ENCODE measurements at places on chromosomes 16 and 17.

DNA sequence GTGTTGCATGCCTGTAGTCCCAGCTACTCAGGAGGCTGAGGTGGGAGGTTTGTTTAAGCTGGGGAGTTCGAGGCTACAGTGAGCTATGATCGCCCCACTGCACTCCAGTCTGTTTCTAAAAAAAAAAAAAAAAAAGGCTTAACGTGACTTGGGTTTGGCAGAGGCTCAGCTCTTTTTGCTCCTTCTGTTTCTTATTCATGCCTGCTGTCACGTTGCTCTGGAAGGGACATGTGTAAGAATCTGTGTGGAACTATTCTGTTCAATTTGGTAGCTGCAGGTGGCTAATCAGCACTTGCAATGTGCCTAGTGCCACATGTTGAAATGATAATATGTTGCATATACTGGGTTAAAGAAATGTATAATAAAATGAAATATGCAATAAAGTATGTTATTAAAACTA lies 20.9 kb upstream of the SYT17 start:
- no peak for DNase-seq

DNA sequence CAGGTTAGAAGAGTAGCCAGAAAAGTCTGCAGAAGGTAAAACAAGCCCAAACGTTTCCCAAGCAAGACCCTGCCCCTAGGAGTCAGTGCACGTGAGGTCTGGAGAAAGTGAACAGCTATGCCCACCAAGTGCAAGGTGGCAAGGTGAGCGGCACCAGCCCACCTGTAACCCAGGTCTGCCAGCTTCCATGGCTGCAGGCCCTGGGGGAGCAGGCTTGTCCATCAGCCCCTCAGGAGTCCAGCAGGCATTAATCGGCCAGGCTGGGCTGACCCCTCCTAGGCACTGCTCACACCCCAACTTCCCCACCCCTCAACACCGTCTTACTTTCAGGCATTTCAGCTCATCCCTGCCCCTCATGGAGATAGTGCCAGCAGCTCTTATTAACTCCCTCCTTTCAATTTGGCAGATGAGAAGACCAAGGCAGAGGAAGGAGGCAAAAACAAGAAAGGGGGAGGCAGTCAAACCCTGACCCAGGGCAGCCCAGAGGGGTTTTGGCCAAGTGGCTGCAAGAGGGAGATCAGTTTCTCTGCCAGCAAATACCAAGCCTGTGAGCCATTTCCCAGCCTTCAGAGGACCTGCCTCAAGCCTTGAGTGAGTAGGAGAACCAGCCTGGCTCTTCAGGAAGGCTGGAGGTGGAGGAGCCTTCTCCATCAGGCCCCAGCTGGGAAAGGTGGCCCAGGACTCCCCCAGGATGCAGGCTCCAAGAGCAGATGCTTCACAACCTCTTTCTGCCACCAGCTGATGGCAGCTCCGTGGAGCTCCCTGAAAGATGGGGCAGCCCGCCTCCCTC lies 14.7 kb downstream of the BEAN1 start:
- DNase-seq, result no peak

- no peak for DNase-seq
Measured at GRCh38 chr17:28875848-28876550, 21.2 kb downstream of the ERAL1 start.

DNA sequence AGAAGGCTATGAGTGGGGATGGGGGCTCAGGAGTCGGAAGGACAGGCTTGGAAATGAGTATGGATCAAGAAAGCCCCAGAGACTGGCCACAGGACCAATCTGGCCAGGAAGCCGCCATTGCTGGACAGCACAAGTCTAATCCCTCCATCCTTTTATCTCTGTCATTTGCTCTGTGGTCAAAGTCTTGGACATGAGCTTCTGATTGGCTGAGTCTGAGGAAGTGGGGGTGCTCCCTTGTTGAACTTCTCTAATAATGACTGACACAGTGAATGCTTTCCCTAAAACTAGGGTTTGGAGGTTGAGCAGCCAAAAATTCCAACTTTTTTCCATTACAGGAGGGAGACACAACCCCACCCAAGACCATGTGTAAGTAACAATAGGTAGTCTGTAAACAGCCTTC lies 97.4 kb downstream of the MARF1 start:
- peak; percentile 5 for DNase-seq

- no peak for DNase-seq
Measured at GRCh38 chr17:19448341-19449268, 37.6 kb downstream of the RNF112 start.

GRCh38 chr17:54536306-54536705 lies 364.3 kb upstream of the TOM1L1 start:
- no peak for DNase-seq

Data from CMK (cell line).